BE2C (cell line): ENCODE measurements at places on chromosomes 7 and 10.

DNA sequence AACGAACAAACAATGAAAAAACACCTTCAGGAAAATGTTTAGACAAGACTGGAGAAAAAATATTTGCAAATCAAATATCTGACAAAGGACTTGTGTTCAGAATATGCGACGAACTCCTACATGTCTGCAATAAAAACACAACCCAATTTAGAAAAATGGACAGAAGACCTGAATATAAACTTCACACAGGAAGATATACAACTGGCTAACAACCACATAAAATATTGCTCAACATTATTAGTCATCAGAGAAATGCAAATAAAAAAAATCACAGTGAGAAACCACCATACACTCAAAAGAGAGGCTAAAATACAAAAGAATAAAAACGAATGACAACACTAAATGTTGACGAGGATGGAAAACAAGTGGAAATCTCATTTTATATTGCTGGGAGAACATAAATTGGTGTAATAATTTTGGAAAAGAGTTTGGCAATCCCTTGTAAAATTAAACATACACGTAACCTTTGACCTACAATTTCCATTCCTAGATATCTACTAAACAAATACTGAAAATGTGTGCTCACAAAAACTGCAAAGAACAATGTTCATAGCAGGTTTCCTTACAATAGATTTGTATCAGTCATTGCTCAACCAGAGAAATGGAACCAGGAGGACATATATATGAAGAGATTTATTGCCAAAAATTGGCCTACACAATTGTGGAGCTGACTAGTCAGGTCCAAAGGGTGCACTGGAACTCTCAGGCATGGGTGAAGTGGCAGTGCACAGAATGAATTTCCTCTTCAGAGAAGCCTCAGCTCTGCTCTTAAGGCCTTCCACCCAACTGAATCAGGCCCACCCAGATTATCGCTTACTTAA lies 82.9 kb upstream of the OGDHL start:
- no peak for DNase-seq

- DNase-seq, result no peak
Observed at GRCh38 chr7:44454348-44454747, 36.1 kb downstream of the NUDCD3 start.

- no peak for DNase-seq
Observed at GRCh38 chr10:111709603-111710002, 474.0 kb downstream of the GPAM start.

GRCh38 chr10:109928475-109928891 lies 5.2 kb upstream of the XPNPEP1 start:
- DNase-seq, result no peak

DNA sequence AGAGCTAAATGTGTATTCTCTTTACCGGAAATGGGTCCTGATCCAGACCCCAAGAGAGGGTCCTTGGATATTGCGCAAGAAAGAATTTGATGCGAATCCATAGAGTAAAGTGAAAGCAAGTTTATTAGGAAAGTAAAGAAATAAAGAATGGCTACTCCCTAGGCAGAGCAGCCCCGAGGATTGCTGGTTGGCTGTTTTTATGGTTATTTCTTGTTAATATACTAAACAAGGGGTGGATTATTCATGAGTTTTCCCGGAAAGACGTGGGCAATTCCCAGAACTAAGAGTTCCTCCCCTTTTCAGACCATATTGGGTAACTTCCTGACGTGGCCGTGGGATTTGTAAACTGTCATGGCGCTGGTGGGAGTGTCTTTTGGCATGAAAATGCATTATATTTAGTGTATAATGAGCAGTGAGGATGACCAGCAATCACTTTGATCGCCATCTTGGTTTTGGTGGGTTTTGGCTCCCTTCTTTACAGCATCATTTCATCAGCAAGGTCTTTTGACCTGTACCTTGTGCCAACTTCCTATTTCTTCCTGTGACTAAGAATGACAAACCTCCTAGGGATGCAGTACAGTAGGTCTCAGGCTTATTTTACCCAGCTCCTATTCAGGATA lies 60.4 kb downstream of the ARL4A start:
- no peak for DNase-seq

GRCh38 chr7:45684910-45685618 lies 110.9 kb downstream of the ADCY1 start:
- no peak for DNase-seq

DNA sequence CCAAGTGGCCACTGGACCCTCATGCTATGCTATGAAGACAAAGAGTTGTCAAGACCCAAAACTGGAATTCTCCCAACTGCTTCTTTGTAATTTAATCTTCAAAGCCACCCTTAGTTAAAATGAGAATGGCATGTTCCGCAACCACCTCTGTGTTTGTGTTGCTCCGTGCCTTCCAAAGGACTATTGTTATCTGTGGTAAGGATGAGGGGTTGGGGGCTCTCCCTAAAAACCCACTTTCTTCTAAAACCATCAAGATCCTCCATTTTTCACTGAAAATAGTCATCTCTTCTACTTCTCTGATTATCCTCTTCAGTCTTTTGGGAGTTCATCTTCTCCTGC lies 222.1 kb upstream of the AOAH start:
- no peak for DNase-seq

DNA sequence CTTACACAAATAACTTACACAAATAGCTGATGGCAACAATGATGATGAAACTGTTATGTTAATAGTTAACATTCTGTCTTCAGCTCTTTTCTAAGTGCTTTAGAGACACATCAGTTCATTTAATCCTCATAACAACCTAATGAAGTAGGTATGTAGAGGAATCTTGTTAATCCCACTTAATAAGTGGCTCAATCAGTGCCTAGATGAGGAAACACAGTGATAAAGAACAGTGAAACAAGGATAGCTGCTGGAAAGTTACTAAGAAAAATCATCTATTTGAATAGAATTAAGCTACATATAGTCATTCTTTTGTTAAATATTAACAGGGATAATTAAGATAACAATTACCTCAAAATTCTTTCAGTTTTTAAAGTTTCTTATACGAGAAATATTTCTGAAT lies 487.6 kb downstream of the ARL4A start:
- no peak for DNase-seq

- no peak for DNase-seq
Observed at GRCh38 chr10:122191936-122192541, 79.1 kb upstream of the BTBD16 start.

DNA sequence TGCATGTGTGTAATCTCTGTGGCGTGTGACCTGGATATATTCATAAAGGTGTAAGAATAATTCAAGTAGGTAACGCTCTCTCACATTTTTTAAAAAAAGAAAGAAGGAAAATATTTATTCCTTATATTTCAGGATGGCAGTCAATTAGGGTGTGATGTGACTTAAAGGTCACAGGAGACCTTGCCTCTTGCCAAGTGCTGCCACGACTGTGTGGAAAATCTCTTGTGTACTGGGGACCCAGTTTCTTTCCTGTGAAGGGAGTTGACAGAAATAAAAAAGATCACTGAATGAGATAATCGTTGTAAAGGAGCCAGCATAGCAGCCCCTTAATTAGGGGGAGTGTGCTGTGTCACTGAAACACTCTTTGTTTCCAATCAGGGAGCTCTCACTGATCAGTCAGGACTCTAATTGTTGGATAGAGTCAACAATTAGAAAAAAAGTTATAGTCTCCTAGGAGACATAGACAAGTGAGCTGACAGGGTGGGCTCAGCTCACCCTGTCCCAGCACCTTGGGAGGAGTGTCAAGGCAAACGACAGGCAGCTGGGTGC lies 31.1 kb downstream of the PTPRE start:
- DNase-seq, result no peak

DNA sequence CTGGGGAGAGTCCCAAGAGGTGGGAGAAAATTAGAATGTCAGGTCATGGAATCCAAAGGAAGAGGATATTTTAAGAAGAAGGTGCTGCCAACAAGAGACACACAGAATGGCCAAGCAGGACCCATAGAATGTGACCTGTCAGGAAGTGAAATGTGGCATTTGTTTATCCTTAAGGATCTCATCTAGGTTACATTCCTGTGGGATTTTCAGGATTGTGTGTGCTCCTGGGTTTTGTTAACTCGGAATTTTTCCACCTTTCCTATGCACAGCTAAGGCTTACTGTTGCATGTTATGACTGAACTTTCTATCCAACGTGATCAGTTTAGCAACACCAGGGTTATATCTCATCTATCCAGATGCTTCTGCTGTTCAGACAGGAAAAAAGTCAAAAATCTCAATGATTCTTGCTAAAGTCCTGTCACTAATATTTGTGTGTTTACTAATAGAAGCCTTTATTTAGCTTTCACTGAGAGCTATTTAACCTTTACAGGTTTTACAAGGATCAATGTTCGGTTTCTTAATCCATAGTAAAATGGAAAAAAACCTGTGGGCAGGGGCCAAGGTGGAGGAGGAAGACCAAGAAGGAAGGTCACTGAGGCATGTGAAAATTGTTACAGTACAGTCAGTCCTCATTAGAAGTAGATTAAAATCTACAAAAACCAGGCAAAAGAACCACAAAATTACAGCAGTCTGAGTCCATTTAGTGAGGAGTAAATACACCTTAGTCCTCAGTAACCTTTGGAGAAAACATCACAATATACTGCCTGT lies 437.8 kb upstream of the NPVF start:
- no peak for DNase-seq

DNA sequence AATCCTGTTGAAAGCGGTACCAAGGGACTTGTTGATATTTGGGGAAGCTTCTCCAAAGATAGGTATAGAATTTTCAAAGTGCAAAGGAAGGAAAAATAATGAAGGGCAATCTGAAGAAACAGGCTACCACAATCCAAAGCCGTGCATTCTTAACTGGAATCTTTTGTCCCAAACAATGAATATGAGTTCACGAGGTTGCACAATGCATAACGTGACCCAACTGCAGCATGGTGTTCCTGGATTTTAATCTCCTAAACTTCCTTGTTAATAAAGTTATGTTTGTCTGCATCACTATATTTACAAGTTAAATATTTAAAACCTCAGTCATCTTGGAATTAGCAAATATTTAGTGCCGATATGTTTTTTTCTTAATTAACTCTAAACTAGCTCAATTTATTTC lies 203.7 kb downstream of the WDR11 start:
- no peak for DNase-seq

DNA sequence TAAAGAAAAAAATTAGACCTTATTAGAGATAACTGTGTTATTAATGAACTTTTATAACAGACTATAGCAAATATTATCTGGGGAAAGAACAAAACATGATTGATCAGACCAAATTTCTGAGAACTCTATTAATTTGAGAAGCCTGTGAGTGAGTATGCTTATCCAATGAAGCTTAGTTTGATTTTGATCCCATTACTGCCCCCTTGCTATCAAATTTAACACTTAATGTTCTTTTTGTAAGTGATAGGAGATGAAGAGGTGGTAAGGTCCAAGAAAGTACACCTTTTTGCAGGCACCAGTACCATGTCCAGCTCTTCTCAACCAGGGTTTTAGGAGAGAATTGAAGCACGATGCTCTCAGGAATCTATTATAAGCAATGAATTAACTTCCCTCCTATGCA lies 49.9 kb downstream of the ZNF365 start:
- no peak for DNase-seq

DNA sequence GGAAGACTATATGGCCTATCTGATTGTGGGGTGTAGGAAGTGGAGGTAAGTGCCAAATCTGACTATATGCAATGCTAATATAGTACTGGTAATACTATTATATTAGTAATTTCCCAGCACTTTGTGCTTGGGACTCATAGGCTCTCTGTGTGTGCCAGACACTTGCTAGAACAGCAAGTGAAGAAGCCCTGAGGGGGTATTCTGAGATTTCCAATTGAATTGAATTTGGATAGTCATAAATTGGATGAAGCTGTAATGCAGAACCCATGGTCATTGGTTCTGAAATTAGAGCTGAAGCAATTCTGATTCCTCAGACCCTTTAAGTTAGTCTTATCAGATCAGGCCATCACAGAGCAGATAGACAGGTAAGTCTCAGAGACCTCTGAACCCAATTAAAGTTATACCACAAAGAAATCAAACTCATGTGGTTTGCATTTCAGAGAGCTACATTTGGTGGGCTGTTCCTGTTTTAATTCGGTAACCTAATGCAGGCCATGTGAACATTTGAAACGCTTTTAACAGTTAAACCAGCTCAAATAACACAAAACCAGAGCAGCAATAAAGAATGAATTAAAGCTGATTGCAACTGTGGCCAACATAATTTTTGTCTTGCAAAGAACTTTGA lies 179.5 kb downstream of the CREB5 start:
- peak; percentile 25 for DNase-seq

DNA sequence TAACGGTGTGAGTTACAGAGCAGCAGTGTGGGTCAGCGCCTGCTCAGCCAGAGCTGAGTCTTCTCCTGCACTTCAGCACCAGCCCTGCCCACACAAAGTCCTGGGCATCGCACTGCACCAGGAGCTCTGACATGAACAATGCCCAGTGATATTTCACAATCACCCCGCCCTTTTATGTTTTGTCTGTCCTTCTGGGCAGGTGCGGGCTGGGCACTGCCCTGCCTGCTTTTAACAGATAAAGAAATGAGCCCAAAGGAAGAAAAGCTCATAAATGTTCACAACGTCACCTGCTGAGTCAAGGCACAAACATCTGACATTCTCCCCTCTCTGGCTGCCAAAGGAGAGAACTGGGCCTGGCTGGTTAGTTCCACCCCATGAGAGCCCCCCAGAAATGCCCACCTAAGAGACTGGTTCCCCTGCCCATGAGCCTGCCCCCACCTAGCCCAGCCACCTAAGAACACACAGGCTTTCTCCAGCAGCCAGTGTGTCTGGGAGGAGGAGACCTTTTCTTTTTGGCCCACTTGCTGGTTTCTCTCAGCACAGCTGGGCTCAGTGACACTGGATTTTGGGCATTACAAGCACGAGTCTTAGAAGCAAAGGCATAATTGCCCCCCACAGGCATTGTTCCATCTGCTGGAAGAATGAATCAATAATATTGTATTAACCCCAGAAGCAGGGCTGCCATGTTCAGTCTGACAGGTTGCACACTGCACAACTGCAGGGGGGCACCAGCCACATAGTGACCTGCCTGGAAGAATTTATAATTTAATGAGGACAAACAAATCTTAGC lies 22.3 kb downstream of the CALML3 start:
- DNase-seq, result no peak

DNA sequence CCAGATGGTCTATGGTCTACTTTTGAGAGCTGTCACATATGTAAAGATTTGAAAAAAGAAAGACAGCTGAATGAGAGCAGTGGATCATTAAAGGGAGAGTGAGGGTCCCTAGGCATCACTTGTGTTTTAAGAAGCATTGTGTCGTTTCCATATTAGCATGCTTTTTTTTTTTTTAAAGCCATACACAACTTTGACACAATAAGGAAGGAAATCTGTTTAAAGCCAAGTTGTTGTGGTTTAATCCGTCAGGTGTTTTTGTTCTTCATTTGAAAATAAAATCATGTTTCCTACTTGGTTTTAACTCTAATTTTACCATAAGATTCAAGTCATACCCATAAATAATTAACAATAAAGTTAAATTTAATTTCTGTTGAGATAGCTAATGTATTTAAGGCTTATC lies 53.5 kb downstream of the MDFIC start:
- no peak for DNase-seq

GRCh38 chr7:50207686-50208255 lies 96.7 kb upstream of the IKZF1 start:
- no peak for DNase-seq

- no peak for DNase-seq
Observed at GRCh38 chr10:78664929-78665553, 403.7 kb upstream of the ZMIZ1 start.
